ENCODE measurements at places on chromosomes 7 and 10.

DNA sequence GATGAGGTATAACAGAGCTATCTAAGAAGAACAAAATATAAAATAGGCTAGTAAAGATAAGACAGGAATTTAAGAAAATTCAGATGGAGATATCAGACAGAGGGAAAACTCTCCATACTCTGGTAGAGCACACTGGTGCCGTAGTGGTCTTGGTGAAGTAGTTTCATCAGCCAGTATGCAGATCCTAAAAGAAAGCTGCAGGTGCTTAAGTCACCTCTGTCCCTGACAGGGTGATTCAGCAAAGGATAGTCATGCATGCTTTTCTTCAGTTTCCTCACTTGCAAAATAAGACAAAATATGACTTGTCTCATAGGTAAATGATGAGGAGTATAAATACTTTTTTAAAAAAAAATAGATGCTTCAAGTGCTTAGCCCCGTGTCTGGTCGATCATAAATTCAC lies 794.9 kb downstream of the TNS3 start:
- no peak for DNase-seq

DNA sequence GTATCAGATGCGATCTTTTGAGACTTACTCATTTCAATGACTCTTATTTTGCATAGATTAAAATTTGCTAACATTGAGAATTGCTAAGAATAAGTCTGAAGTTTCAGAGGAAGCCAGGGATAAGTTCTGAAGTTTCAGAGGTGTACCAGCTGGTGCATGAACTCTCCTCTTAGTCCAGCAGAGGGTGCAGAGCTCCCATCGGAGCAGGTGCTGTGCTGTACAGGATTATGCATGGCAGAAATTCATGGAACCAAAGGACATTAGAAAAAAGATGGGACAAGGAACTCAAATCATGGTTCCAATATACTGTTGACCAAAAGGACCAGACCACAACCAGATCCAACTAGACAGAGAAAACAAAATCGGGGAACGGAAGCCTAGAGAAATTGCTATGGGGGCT lies 41.9 kb downstream of the MGAM2 start:
- DNase-seq = no peak

- peak; percentile 36 for DNase-seq
These were observed 41.7 kb downstream of the ARL4A start for GRCh38 chr7:12729112-12729511.

- no peak for DNase-seq
These were observed 125.1 kb upstream of the ZNF32 start for GRCh38 chr10:43773736-43774135.

- peak; percentile 29 for DNase-seq
These were observed 12.8 kb upstream of the ARID5B start for GRCh38 chr10:61888744-61889143.

DNA sequence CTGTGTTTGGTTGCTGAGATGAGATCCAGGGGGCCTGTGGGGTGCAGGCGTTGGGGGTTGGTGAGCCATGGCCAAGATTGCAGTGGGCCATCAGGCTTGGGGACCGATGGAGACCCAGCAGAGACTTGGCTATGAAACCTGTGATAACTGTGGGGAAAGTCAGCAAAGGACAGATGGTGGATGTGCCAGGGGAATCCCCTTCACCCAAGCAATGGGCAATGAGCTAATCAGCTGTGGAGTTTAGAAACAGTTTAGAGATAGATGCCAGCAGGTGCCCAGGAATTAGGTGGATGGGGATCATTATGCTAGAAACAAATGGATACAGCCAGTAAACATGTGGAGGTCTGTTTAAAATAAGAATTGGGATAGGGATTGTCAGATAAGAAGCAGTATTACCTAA lies 151.4 kb upstream of the FERD3L start:
- no peak for DNase-seq

- peak; percentile 68 for DNase-seq
These were observed 29.6 kb downstream of the CASP7 start for GRCh38 chr10:113709221-113709838.

DNA sequence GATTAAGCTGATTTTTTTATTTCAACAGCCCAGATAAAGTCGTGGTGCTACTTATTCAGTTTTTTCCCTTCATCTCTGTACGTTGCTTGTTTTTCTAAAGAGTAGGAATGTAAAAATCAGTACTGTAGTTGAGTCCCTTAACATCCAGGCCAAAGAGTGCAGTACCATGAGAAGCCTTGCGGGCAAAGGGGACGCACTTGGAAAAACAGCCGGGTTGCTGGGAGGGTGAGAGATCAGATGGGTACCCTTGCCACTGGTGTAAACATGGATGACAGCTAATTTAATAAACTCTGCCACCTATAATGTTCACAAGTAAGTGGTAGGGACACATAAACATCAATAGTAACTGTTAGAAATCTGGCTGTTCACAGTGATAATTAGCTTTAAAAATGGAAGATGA lies 175.9 kb downstream of the POU6F2 start:
- DNase-seq = no peak

DNA sequence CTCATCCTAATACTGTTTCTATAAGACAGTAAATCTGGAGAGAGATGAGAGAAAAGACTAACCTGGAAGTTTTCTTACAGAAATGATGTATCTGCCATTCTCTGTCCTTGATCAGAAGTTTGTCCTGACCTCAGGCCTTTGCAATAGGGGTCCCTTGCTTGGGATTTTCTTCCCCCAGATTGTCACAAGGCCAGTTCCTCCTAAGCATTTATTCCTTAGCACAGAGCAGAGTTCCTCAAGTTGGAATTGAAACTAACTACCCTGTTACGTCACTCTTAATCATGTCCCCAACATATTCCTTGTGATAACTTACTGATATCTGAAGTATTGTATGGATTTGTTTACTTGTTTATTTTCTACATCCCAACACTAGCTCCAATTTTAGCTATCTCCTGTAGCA lies 202.1 kb downstream of the COBL start:
- DNase-seq = no peak

- no peak for DNase-seq
These were observed 99.9 kb upstream of the JAZF1 start for GRCh38 chr7:28280516-28280915.

- DNase-seq = no peak
These were observed 195.8 kb upstream of the FAM3C start for GRCh38 chr7:121591926-121592325.

DNA sequence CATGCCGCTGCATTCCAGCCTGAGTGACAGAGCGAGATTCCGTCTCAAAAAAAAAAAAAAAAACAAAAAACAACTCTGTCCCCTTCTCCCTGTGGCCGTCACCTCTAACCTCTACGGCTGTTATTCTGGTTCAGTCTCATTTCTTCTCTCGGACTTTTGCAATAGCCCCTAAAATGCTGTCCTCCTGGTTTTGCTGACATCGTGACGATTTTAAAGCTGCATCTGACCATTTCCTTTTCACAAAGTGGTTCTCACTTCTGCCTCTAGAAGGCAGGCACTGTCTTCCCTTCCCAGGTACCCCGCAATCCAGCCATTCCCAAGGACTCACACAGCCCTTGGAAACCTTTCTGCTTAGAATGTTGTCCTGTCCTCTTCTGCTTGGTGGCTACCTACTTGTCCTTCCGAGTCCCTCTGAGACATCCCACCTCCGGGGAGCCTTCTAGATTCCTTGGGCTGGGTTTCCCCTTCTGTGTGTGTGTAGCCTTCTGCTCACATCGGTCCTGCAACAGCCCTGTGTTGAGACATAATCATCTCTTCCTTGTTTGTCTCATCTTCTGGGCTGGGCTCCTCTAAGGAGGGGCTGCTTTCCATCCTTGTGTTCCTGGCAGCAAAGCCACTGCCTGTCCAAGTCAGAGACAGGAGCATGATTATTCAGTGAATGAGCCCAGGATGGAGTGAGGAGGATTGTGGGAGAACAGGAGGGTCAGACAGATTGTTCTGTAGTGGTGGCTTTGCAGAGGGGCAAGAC lies 83.1 kb downstream of the GRK5 start:
- no peak for DNase-seq

DNA sequence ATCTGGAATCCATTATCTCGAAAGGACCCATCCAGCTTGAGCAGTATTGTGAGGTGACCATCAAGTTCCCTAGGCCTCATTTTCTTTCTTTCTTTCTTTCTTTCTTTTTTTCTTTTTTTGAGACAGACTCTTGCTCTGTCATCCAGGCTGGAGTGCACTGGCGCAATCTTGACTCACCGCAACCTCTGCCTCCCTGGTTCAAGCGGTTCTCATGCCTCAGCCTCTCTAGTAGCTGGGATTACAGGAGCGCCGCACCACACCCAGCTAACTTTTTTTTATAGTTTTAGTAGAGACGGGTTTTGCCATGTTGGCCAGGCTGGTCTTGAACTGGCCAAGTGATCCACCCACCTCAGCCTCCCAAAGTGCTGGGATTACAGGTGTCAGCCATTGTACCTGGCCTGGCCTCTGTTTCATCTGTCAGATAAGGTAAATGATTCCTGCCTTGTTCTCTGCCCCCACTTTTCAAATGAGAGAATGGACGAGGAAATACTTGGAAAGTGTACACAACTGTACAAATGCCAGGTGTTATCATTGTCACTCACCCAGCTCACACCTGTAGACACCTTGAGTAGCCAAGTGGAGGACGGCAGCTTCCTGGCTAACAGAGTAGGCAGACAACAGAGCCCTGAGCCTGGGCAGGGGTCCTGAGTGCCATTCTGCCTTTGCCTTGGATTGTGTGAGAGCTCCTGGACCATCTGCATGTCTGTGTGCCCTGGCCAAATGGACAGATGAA lies 54.1 kb downstream of the HK1 start:
- no peak for DNase-seq

DNA sequence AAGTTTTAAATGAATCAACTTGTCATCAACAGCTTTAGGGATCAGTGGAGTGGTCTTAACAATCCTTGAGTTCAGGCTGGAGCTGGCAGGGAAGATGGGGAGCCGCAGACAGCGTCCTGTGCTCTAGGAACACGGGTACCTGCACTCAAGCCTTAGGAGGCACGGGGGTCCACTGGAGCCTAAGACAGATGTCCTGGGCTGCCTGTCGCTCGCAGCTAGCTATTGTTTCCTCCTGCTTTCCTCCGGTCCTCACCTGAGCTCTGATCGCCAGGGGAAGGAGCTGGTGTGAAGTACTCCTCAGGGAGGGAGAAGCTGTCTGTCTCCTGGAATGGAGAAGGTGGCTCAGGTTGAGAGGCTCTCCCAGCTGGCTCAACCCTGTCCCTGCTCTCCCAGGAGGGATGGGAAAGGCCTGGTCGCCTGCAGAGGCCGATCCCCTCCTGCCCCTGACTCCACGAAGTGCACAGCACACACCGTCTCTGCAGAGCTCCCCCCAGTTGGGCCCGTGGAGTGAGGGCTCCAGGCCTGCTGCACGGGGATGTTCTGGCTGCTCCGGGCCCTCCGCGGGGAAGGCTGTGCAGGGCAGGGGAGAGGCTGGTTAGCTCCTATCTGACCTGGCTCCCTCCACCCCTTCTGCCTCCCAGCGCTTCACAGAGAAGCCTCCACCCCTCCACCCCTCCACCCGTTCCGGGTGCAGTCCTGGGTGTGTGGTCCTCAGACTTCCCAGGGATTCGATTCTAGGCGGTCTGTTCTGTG lies 14.5 kb upstream of the PYROXD2 start:
- DNase-seq = no peak

Data from GM03348 (cell line).